Left lung (tissue), 14 donors: ENCODE measurements at places on chromosomes 4 and X. TPM values are rescaled to one million over a fixed set of nuclear protein-coding genes. Genes with fewer than 3 reads are reported as not detected.

DNA sequence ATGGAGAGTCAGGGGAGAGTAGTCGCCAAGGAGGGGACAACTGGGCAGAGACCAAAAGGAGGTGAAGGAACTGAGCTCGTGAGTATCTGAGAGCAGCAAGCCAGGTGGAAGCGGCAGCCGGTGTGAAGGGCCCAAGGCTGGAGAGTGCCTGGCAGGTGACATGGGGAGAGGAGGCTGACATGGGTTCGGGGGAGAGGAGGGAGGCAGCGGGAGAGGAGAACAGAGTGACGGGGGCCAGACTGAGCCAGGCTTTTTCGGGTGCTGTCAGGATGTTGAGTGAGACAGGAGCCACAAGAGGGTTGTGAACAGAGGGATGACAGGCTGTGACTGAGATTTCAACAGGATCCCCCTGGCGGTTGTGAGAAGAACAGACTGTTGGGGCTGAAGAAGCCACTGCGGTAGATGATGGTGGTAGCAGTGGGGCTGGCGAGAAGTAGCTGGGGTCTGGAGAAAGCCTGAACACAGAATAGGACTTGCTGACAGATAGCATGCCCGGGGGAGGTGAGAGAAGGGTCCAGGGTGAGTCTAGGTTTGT, 5.7 kb downstream of the ELK1 start:
- no peaks in the 10 kb centered on the region for H3K27me3 ChIP-seq
- no peaks in the 10 kb centered on the region for H3K36me3 ChIP-seq
- no peak for DNase-seq

DNA sequence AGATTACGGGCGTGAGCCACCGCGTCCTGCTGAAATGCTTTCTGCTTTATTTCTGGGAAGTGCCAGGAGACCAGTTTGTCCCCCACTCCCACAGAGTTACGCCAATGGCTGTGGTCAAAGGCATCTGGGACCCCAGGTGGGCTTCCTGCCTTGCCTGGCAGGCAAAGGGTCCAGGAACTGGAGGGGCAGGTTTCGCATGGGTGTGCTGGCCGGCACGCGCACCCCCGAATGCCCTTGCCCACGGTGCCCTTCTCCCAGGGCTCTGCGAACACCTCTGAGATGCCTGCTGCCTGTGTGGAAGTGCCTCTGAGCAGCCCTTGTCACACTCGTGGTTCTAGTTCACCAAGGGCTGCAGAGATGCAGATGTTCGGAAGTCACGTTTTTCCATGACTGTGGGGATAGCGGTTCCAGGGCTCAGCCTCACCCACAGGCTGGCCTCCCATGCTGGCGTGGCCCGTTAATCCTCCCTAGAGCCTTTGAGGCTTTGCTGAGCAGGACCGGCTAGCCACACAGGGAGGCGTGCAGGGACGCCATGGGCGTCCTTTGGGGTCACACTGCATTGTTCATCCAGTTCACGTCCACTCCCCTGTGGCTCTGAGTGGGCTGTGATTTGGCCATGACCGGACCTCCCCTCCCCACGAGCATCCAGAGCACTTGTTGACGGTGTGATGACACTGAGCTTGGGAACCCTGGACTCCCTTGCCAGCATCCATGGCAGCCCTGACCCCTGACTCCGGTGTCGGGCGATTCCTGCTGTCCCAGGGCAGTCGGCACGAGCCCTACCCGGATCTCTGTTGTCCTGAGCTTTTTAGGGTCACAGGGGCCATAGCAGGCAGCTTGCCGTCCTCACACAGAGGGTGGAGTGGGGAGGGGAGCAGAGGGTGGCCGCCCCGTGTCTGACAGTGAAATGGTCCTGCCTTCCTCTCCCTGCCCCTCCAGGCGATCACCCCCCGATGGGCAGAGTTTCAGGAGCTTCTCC, 12.7 kb upstream of the ADD1 start:
- no peak for DNase-seq
- no peaks in the 10 kb centered on the region for H3K4me1 ChIP-seq
- no peak overlapping the region for H3K27ac ChIP-seq
- peaks cover 95% of the 10 kb centered on the region for H3K36me3 ChIP-seq
- H3K27me3 ChIP-seq, result no peaks in the 10 kb centered on the region

DNA sequence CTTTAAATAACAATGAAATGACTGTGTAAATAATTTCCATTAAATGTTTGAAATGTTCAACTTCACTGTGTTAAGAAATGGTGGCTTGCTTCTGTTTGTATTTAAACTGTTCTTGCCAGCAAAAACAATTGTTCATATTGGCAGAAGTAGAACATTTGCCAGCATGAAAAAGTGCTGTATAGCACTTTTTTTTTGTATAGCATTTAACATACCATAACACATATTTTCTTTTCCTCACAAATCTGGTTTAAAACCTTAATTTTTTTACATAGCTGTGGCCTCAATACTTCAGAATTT, 94.1 kb downstream of the COX18 start:
- H3K4me3 ChIP-seq, result no peak overlapping the region
- H3K36me3 ChIP-seq, result no peaks in the 10 kb centered on the region
- H3K4me1 ChIP-seq, result no peaks in the 10 kb centered on the region
- DNase-seq, result no peak

GRCh38 chr4:73603271-73603710, 16.9 kb downstream of the RASSF6 start:
- no peaks in the 10 kb centered on the region for H3K27me3 ChIP-seq
- no peaks in the 10 kb centered on the region for H3K4me1 ChIP-seq
- no peak overlapping the region for H3K4me3 ChIP-seq
- DNase-seq, result no peak
- H3K27ac ChIP-seq, result no peak overlapping the region

DNA sequence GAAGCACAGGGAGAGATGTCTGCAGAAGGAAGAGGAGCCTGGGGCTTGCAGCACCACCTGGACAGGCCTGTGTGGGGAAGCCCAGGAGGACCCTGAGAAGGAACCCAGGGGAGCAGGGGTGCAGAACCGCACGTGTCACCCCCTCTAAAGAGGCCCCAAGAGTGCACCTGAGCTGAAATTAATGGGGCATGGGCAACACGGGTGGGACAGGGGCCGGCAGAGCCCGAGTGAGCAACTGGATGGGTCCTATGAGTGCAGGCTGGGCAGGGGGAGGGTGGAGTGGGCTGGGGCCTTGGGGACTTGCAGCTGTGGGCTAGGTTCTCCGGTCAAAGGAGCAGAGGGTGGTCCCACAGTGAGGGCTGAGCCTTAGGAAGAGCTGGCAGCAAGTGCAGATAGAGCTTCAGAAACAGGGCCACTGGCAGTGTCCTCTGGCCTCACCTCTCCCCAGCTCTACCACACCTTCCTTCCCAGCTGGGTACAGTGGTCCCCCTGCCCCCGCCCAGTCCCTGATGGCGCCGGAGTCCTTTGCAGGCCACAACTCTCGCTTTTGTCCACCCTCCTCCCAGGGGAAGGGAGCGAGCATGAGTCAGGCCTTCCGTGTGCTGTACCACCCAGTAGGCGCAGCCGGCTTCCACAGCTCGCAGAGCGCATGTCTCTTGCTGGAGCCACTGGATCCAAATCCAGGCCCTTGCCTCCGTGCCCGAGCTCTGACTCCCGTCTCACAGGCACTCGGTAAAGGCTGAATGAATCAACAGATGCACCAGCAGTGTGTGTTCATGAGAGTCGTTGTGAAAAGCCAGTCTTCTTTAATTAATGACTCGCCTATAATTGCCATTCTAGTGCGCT, 131.6 kb downstream of the HMX1 start:
- DNase-seq, result no peak
- H3K27ac ChIP-seq, result no peak overlapping the region
- no peaks in the 10 kb centered on the region for H3K36me3 ChIP-seq
- no peak overlapping the region for H3K4me3 ChIP-seq
- no peaks in the 10 kb centered on the region for H3K4me1 ChIP-seq

- no peaks in the 10 kb centered on the region for H3K4me1 ChIP-seq
- H3K36me3 ChIP-seq, result no peaks in the 10 kb centered on the region
- H3K27me3 ChIP-seq, result no peaks in the 10 kb centered on the region
- no peak for DNase-seq
- H3K4me3 ChIP-seq, result no peak overlapping the region
Observed at GRCh38 chrX:151227627-151228026, 51.2 kb downstream of the GPR50 start.

DNA sequence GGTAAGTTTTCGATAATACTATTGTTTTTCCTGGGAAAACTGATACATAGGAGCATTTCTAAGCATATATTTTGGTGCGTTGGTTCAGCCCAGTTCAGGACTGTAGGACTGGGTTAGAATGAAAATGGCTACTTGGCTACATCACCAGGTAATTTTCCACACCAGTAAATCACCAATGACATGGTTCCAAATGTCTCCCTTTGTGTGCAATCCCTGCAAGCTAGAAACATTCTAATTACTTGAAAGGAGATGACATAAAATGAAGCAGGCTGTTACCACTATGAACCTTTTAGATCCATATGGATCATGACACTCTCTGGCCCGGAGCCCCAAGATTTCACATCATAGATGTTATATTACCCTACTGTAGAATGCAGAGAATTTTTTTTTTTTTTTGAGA, 577.4 kb upstream of the FTHL17 start:
- H3K4me1 ChIP-seq, result no peaks in the 10 kb centered on the region
- H3K27ac ChIP-seq, result no peak overlapping the region
- no peak overlapping the region for H3K4me3 ChIP-seq
- DNase-seq, result no peak
- no peaks in the 10 kb centered on the region for H3K27me3 ChIP-seq
- H3K36me3 ChIP-seq, result no peaks in the 10 kb centered on the region

The CYSLTR1 gene
- 5.8 TPM for total RNA-seq
